ENCODE measurements at places on chromosomes 5 and 9. TPM values are rescaled to one million over a fixed set of nuclear protein-coding genes. Genes with fewer than 3 reads are reported as not detected.

- DNase-seq: no peak
Measured at GRCh38 chr5:84585218-84585617, 200.5 kb upstream of the EDIL3 start.

LHX2 gene
- total RNA-seq: not detected

DNA sequence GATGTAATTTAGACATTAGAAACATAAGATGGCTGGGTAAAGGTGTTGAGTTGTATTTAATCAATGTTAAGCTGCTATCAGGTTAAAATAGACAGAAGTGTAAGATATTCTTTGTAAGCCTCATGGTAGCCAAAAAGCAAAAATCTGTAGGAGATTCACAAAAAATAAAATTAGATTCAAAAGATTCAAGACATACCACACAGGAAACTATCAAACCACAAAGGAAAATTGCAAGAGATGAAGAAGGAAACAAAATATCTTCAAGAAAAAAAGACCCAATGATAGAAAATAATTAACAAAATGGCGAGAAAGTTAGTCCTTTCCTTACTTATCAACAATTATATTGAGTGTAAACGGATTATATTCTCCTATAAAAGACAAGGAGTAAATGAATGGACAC is 15.3 kb downstream of the XRCC4 start:
- DNase-seq: no peak

CAPSL gene
- 8.7 TPM for total RNA-seq

DNA sequence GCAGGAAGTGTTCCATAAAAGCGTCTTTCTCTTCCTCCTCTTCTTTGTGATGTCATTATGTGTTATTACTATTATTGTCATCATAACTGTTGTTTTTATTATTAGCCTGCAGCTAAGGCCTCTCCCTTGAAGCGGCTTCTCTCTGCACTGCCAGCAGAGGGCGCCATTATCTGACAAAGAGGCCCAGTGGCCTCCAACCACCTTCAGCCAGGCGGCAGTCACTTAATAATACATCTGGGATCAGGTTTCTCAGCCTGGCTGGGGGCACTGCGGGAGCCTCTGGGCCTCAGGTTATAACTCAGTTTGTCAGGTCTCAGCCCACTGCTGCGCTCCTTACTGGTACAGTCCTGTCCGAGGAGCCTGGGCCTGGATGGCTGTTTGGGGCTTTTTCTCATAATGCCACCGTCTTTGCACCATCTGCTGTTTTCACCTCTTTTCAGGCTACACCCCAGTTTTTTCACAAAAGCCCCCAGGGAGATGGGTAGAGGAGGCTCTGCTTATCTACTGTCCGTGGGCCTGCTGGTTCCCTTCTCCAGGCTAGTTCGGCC is 281.9 kb downstream of the NSG2 start:
- peak; percentile 63 for DNase-seq

GRCh38 chr9:10265153-10265631 is 347.6 kb downstream of the PTPRD start:
- DNase-seq: no peak

- DNase-seq: no peak
Measured at GRCh38 chr9:18245911-18246310, 228.0 kb upstream of the ADAMTSL1 start.

GRCh38 chr5:158383486-158383885 is 524.5 kb upstream of the CLINT1 start:
- no peak for DNase-seq

DNA sequence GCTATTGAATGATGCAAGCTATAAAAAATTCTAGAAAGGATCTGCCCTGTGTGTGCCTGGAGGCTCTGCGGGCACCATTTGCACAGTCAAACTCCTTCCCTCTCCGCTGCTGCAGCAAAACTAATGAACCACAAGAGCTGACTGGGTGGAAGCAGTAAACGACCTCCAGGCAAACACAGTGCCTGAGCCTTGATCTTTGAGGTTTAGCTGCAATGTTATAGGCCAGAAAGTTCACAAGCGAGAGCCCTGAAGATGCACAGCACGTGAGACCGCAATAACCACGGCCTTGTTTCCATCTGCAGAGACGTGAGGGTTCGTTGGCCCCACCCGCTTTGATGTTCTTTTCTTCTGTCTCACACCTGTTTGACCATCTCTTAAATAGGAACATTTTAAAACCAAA is 69.2 kb upstream of the S1PR3 start:
- no peak for DNase-seq

STPG3 gene
- 0.38 TPM for total RNA-seq

TAL2 gene
- total RNA-seq: not detected

GRCh38 chr5:11426442-11426841 is 477.8 kb downstream of the CTNND2 start:
- no peak for DNase-seq

IL4 gene
- total RNA-seq: not detected

DNA sequence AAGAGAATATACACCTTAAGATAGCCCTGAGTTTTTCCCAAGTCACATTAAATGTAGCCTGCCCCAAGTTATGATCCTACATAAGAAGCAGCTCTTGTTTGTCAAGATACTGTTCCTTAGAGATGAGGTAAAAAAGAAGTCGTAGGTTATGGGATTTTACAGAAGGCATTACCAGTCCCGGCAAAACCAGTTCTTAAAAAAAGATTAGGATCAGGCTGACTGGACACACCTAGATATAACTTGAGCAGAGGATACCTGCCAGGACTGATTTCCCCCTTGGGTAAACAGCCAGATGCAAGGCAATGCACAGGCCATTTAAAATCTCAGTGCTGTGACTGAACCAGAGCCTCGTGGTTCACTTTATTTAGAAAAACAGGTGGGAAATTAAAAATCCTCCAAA is 14.1 kb upstream of the SEMA5A start:
- DNase-seq: no peak

ZNF608 gene
- 27.9 TPM for total RNA-seq

RBM18 gene
- total RNA-seq: 21.7 TPM

DNA sequence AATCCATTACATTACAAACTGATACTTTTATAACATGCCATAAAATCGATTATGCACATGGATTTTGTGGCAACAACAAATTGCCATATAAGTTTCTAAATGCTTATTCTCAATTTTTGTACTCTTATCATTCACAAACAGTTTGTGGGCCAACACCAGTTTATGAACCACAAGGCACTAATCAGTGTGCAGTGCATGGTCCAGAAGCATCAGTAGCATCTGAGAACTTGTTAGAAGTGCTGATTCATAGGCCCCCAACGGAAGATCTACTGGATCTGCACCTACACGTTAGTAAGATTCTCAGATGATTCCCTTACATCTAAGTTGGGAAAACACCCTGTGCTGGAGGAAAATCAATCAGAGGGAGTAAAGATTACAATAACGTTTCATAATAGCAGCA is 242.8 kb downstream of the TRPM3 start:
- no peak for DNase-seq

DNA sequence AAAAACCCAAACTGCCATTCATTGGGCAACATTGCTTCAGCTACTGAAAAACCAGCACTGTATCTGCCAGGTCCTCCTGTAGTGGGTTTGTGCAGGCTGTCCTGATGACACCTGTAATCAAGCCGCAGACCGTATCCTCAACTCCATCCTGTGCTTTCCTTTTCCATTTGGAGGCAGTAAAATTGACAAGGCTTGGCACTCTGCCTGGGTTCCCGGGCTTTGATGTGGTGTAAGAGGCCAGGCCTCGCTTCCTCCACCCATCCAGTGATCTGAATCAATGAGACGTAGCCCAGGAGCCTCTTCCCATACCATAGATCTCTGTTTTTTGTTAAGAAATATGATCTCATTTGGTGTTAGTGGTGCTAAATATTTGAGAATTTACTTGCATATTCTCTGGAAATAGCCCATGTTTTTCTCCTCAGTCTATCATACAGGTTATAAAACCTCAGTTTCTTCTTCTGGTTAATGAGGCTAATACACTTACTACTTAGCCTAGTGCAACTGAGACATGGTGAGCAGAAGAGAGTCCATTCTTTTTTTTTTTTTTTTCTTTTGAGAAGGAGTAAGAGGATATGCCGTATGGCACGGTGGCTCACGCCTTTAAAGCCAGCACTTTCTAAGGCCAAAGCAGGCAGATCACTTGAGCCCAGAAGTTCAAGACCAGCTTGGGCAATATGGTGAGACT is 34.8 kb downstream of the LSM11 start:
- no peak for DNase-seq

DNA sequence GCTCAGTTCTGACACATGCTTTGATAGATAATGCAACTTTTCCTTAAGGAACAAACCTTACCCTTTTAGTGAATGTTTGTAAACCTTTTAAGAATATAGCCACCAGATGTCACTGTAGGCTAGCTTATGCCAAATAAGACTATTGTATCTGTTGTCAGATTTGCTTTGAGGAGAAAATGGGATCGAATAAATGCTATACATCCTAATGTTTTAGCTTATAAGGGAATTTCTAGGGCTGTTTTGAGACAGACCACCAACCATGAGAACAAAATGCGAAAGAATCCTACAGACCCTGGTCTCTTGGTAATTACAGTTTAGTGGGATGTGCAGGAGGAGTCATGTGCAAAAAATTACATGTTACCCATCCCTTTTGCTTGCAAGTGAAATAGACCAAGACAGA is 127.6 kb upstream of the NMUR2 start:
- DNase-seq: no peak

PCDHA12 gene
- 6.6 TPM for total RNA-seq

GRCh38 chr5:83914662-83915418 is 194.2 kb upstream of the HAPLN1 start:
- no peak for DNase-seq

MAN1B1 gene
- total RNA-seq: 41.9 TPM

GRCh38 chr5:122584411-122585300 is 190.2 kb upstream of the SNX2 start:
- no peak for DNase-seq

PTGR1 gene
- 42.7 TPM for total RNA-seq

DNA sequence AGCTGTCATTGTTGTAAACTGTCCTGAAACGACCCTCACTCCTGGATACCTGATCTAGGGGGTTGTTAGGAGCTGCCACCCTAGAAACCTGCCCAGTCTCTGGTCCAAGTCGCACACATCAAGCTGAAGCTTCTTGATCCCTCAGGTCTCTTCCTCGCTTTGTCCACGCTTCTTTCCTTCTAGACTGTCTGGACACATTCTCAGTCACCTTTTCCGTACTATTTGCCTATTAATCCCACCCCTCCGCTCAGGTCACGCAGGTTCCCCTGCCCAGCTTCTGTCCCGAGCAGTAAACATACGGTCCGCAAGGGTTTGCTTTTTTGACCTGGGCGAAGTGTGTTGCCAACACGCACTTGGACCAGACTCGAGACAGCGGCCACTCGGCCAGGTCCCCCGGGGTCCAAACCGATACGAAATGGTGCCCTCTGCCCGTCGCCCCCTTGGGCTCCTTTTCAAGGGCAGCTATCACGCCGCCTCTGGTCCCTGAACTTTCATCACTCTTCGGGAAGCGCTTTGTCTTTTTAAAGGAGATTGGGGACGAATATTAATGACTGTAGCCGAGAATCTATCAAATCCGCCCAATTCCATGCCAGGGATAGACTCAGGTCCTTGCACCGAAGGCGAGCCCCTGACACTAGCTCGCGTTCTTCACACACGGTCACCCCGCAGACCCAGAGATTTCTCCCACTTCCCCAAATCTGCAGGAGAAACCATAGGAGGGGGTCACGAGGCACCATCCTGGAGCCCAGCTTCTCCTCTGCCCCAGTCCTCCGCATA is 814 bp downstream of the PLCXD3 start:
- DNase-seq: no peak

DNA sequence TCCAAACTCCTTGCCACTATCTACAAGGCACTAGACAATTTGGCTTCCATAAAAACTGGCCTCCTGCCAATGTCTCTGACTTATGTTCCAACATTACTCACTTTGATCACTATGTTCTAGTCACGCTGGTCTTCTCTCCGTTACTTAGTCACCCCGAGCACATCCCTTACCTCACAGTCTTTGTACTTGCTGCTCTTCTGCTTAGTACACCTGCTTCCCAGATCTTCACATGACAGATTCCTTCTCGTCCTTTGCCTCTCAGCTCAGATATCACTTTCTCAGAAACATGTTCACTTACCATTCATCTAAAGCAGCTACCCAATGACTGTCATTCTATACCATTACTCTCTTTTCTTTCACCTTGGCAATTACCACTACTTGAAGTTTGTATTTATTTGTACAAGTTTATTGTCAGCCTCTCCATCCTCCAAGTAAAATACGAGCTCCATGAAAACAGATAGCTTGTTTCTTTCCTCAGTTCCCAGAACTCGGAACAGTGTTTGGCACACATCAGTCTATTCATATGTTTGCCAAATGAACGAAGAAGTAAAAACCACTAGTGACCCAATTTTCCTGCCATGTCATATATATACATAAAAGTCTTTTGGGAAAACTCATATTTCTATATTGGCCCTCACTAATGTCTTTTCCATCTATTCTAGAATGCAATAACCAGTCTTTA is 5.9 kb upstream of the SLC22A5 start:
- DNase-seq: no peak

- DNase-seq: no peak
Measured at GRCh38 chr5:76104027-76104426, 20.8 kb downstream of the SV2C start.

- no peak for DNase-seq
Measured at GRCh38 chr5:72499730-72500129, 7.5 kb downstream of the ZNF366 start.

- no peak for DNase-seq
Measured at GRCh38 chr9:96766199-96766598, 11.7 kb downstream of the ZNF510 start.

LECT2 gene
- not detected for total RNA-seq

Data from lower lobe of right lung (tissue), 2 donors.